ENCODE measurements at places on chromosomes 13 and 19.

DNA sequence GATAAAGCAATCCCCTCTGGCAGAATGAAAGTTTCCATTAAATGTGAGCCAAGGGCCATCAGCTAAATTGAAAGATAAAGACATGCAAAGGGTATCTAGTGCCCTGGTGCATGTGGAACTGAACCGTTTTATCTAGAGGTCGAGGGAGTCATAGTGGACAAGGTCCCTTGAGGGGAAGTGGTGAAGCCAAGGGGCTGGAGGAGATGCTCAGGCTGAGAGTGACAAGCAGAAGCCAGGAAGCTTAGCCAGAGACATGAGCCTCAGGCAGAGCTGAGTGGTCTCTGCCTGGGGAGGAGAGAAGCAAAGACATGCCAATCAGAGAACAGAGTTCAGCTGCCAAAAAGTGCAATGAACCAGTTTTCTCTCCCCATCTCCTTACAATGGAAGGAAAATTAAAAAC, 68.1 kb upstream of the SLC10A2 start:
- no peak for DNase-seq

DNA sequence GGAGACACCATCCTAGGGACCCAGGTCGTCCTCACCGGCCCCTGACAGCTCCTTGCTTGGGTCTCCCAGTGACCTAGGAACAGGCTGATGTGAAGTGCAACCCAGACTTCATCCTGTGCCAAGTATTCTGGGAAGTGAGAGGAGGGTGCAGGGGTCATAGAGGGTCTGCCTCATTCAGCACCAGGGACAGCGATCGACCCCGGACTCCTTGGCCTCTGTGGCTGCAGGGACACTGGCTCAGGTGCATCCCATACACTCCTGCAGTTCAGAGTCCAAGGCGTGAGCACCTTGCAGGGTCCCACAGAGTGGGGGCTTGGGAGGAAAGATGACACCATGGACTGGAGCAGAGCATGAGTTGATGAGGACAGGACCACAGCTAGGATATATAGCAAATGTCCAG, 10.0 kb upstream of the OR10H2 start:
- no peak for DNase-seq

DNA sequence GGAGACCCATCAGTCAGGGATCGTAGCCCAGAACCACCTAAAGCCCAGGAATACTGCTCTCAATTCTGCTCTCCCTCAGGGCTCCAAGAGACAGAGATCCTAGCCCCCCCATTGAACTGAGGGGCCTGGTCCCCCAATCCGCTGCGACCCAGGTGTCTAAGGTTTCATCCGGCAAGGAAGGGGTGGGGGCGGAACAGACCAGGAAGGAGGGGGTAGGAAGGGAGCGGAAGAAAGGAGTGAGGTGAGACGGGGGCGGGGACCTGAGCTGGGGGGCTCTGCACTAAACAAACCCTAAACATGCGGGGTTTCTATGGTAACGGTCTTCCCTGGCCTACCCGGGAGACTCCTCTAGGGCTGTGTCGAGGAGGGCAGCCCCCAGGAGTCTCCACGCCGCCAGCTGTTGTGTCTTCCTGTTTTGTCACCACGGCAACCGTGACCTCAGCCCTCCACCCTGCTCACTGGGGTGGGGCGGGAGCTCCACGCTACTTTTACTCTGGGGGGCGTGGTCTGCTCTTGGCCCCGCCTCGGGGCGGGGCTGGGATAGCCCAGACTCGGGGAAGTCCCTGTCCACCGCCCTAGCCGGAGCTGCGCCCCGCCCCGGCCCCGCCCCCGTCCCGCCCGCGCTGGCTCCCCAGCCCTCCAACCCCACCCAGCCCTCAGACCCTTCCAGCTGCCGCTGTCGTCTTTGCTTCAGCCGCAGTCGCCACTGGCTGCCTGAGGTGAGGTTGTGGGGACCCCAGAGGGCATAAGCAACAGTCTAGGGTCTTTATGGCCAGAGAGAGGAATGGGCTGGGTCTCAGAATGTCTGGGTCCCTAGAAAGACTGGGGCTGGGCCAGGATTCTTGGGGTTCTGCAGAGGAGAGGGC, at the start of gene MYADM:
Gene MYADM, plus strand, starts transcription at position 659 of the 866 bp plus-strand sequence. CDS start 5,647 bp downstream, outside the sequence.
- DNase-seq = no peak

- no peak for DNase-seq
Measured at GRCh38 chr19:13099073-13099999, 3.3 kb downstream of the LYL1 start.

GRCh38 chr19:58570770-58571574, 2.2 kb downstream of the MZF1 start:
- DNase-seq = no peak

DNA sequence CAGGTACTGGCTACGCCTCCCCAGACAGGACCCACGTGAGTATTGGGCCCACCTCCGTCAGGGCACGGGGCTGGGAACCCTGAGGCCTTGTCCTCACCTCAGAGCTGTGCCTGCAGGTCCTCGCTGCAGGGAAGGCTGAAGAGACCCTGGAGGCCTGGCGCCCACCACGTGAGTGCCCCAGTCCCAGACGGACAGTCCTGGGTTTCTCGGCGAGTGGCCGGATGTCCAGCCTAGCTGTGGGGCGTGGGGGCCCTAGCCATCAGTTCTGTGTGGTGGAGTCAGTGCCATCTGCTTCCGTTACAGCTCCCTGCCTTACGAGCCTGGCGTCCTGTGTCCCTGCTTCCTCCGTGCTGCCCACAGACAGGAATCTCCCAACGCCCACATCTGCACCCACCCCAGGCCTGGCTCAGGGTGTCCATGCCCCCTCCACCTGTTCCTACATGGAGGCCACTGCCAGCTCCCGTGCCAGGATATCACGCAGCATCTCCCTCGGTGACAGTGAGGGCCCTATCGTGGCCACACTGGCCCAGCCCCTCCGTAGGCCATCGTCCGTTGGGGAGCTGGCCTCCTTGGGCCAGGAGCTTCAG, 7.8 kb upstream of the OVOL3 start:
- no peak for DNase-seq

DNA sequence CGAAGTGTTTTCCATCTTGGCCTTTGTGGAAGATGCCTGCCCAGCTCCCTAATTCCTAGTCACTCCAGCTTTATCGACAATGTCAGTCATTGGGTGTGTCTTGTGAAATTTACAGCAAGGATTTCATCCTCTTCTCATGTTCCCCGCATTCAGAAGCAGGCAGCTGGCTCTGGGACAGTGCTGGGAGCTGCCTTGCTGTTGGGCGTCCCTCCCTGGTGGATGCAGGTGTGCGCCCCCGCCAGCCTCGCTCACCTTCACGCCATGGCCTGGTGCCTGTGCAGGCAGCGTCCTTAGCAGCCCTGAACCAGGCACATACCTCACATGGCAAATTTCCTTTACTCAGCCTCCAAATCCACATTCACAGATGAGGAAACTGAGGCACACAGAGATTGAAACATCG, 39.7 kb upstream of the TFDP1 start:
- DNase-seq = no peak

GRCh38 chr13:54989418-54989817, 1960.8 kb downstream of the OLFM4 start:
- no peak for DNase-seq

DNA sequence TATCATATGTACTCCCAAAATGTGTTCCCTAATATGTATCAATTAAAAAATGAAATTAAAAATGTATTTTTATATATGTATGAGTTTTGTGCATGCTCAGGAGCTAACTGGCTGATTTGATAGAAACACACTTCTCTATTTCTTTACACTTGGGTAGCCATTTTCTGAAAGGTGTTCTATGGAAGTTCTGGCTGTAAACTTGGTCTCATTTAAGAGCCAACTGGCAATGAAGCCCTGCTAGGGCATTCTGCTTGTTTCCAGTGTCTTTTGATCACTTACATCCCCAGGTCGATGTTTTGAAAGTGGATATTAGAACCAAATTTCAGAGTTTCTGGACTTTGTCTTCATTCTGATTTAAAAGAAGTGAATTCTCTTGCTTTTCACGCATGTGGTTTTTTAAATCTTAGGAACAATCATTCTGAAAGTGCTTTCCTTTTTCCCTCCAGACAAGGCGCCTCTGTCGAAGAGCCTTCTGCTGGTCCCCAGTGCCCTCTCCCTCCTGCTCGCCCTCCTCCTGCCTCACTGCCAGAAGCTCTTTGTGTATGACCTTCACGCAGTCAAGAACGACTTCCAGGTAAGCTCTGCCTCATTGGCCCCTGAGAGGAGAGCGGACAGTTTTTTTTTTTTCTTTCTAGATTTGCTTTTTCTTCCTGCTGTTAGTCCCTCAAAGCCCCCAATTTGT, 20.1 kb downstream of the GPR18 start:
- no peak for DNase-seq

- no peak for DNase-seq
Measured at GRCh38 chr19:345320-345879, 804 bp upstream of the MIER2 start.

DNA sequence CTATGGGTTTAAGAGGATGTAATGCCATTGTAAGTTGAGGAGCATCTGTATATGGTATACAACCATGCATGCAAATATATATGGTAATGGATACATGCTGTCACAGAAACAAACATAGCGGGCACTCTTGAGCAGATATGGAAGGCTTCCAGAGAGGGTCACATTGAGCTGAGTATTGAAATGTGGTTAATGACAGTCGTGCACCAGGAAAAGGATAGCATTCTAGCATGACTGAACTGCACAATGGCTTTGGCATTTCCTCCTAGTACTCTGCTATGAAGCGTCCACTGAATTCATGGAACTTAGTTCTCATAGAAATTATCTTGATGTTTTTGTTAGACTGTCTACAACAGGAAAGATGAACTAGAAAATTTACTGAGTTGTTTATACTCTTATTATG, 25.2 kb downstream of the DGKH start:
- DNase-seq = no peak

DNA sequence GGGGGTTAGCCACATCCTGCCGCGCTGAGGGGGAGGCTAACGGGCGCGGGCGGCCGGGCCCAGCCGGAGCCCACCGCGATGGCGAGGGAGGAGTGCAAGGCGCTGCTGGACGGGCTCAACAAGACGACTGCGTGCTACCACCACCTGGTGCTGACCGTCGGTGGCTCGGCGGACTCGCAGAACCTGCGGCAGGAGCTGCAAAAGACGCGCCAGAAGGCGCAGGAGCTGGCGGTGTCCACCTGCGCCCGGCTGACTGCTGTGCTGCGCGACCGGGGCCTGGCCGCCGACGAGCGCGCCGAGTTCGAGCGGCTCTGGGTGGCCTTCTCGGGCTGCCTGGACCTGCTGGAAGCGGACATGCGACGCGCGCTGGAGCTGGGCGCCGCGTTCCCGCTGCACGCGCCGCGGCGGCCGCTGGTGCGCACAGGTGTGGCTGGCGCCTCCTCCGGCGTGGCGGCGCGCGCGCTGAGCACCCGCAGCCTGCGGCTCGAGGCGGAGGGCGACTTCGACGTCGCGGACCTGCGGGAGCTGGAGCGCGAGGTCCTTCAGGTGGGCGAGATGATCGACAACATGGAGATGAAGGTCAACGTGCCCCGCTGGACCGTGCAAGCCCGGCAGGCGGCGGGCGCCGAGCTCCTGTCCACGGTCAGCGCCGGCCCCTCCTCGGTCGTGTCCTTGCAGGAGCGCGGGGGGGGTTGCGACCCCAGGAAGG, 692 bp downstream of the RGS9BP start:
- DNase-seq = no peak
